ENCODE measurements at places on chromosomes 6 and 20.

DNA sequence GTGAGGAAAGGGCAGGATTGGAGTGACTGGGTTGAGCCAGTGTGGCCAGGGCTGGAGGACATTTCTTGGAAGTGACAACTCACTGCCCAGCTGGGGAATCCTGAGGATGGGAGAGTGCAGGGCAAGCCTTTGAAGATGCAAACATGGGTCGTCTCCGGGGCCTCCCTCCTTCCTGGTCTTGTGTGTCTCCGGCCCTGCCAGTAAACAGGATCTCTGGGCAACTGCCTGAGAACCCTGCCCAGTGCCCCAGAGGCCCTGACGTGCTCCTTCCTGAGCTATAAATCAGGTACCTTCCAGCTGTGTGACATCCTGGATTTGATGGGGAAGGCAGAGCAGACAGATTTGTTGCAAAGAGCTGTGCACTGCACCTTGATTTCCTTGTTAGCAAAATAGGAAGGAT is 12.9 kb upstream of the TCF15 start:
- DNase-seq, result no peak

DNA sequence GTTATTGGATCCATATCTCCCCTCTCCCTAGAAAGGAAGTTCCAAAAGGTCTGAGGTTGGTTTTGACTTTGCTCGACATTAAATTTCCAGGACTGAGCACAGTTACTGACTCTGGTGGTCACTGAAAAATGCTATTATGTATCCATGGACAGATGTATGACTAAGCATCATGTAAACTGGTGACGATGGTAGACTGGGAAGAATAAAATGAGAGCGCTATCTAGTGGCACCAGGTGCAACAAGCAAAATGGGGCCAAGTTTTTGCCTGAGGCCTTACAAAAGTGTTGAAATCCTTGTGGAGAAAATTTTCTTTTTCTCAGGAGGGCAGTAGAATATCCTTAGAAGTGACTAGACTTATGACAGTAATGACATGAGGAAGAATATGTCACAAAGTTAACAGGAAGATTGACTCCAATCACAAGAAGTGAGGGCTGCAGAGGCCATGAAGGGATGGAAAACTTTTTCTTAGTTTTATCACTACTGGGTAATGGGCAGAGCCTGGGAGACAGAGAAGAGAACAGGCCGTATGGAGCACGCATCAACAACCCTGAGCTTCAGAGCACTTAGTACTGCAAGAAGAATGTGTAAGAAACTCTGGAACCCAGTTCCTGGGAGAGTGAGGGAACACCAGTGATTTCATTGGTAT is 88.9 kb upstream of the ELOVL5 start:
- DNase-seq, result peak; percentile 50

- DNase-seq, result no peak
Measured at GRCh38 chr6:67933278-67933677, 701.8 kb upstream of the ADGRB3 start.

- DNase-seq, result no peak
Measured at GRCh38 chr6:167442796-167443680, 118.2 kb downstream of the TTLL2 start.

DNA sequence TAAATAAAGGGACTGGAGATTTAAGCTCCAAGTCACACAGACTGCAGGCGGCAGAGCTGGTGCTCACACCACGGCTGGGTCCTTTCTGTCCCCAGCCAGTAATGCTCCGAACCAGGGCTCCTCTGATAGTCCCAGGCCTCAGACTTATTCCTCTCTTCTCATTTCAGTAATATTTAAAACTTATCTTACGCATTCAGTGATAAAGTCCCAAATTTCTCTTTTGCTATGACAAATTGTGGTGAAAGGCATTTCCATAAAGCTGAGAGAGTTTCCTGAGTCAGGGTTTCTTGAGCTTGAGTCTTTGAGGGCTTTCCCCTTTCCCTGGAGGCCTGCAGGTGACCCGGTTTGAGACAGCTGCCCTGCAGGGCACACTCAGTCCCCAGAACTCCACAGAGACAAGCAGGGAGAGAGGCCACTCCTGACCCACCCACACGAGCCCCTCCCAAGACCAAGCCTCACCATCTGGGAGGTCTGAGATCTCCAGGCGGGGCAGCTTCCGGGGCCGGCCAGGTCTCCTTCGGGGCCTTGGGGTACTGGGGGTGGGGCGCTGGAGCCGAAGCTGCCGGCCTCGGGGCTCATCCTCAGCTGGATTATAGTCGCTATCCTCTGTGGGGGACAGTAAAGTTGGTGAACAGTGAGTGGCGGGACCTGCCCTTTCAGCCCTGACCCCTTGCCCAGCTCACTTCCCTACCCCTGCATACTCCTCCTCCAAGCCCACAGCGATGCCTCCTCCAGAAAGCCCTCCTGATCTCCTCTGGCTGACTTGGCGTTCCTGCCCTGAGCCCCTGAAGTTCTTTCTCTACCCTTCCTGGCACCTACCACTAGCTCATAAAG is 6.6 kb downstream of the ZNF335 start:
- no peak for DNase-seq

DNA sequence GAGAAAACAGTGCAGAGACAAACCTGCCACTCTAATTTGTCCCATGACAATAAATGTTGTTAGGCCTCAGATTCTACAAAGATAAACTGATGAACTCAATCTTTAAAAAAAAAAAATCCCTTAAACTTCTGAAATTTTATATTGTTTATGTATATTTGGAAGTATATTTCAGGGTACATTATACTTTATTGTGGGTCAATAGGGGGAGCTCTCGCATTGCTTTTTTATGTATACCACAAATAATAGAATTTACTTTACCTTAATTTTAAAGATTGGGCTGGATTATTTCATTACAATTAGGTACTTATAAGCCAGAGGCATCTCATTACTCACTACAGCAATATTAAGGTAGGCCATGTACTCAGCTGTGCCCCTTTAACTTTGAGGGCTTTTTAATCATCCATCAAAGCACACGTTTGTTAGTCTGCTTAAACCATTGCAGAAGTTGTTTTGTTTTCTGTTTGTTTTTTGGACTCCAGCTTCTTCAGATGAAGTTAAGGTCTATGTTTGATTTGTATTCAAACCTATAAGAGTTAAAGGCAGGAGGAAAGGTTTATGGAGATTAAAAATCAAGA is 56.3 kb upstream of the EYA4 start:
- peak; percentile 19 for DNase-seq

- no peak for DNase-seq
Measured at GRCh38 chr20:25065072-25065624, 7.2 kb upstream of the ACSS1 start.

DNA sequence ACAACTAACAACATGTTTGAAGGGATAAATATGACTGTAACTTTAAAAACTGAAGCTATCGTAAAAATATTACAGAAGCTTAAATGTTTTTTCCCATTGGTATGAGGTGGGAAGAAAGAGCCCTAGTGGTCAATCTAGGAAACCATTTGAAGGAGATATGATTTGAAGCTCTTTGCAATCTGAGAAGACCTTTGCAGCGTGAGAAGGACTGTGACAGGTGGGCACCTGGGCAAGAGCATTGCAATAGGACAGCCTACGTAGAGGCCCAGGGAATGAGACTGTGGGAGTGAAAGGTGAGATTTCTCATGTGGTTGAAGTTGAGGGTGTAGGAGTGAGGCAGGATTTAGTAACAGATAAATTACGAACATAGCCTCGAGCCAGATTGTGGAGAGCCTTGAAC is 108.0 kb upstream of the PDE7B start:
- no peak for DNase-seq

All from LoVo (cell line).